Panc1 (cell line): ENCODE measurements at places on chromosomes 3 and 15.

DNA sequence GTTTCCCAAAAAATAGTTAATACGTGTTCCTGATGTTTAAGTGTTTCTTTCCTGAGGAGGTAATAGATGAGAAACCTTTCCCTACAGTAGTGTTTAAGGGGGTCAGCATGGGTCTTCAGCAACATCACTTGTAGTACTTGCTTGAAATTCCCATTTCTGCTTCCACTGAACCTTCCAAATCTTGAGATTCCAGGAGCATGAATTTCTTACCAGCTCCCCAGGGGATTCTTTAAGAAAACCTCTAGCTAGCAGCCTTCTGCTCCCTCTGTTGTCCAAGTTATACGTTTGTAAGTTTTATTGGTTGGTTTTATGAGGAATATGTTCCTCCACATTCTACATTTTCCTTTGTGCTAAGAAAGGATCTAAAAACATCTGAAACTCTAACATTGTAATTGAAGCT, 38.2 kb upstream of the ACP3 start:
- DNase-seq: no peak

GRCh38 chr3:195372220-195372619, 70.6 kb downstream of the ACAP2 start:
- DNase-seq: no peak

- no peak for DNase-seq
Measured at GRCh38 chr3:73781541-73781940, 156.8 kb upstream of the PDZRN3 start.

DNA sequence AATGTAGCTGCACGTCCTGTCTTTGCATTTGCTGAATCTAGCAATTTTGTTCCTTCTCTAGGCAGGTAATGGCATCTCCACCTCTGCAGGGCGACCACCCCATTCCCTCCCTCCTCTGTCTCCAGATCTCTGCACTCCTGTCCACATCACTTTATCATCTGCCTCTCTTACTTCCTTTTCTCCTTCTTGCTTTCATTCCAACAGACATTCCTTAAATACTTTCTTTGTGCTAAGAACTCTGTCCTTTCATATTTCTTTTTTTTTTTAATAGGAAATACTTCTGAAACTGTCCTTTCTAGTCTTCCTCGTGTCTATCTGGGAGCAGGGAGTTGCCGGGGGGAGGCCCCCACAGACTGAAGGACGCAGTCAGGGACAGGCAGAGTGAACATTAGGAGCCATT, 7.2 kb downstream of the ITIH3 start:
- DNase-seq: no peak

- no peak for DNase-seq
Measured at GRCh38 chr3:39378957-39379777, 4.0 kb upstream of the SLC25A38 start.

DNA sequence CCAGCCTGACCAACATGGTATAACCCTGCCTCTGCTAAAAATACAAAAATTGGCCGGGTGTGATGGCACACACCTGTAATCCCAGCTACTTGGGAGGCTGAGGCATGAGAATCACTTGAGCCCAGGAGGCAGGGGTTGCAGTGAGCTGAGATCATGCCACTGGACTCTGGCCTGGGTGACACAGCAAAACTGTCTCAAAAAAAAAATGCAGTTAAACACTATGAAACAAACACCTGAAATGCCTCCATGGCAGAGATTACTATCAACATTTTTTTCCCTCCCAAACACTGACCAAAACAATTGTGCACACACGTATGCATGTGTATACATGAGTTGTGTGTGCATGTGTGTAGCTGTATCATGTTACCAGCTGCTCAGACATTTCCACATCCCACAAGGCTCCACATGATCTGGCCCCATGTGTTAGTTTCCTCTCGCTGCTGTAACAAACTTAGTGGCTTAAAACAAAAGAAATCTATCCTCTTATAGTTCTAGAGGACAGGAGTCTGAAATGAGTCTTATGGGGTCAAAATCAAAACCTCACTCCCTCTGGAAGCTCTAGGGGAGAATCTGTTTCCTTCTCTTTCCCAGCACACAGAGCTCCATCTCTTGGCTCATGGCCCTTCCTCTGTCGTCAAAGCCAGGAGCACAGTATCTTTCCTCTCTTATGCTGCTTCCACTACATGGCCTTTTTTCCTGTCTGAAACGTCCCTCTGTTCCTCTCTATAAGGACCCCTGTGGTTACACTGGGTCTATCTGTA, 34.5 kb downstream of the SLC41A3 start:
- DNase-seq: no peak

DNA sequence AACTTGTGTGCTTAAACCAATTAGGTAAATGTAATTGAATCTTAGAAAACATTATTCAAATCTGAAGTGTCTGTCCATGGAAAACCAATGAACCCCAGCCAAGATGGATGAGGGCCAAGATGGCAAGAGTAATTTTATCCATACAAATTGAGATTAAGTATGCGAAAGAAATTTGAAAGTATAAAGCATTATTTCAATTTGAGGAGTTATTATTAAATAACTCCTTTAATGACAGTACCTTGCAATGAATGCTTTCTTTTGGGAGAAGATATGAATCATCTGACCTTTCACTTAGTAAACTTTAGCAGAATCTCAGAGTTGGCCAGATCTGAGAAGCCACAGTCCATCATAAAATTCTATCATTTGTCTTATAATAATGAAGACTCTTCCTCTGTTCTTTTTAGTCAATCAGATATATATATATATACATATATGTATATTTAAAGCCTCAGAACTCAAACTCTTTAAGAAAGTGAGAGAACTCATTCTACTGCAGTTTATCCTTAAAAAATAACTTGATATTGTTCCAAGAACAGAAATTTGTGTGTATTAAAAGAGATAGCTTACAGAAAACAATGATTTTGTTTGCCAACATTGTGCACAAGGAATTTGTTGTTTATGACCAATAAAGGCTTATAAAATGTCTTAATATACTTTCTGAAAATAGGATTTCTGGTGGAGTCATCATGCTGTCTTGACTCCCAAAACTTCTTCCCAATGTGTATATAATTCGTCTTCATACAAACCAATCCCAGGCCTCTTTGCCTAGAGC, 434.8 kb upstream of the THBS1 start:
- DNase-seq: no peak

GRCh38 chr15:94246016-94246415, 14.7 kb downstream of the MCTP2 start:
- DNase-seq: no peak

- DNase-seq: no peak
Measured at GRCh38 chr3:6861625-6862000, 698 bp downstream of the GRM7 start.

GRCh38 chr15:52349052-52349700, 53.6 kb upstream of the MYO5C start:
- DNase-seq: no peak

DNA sequence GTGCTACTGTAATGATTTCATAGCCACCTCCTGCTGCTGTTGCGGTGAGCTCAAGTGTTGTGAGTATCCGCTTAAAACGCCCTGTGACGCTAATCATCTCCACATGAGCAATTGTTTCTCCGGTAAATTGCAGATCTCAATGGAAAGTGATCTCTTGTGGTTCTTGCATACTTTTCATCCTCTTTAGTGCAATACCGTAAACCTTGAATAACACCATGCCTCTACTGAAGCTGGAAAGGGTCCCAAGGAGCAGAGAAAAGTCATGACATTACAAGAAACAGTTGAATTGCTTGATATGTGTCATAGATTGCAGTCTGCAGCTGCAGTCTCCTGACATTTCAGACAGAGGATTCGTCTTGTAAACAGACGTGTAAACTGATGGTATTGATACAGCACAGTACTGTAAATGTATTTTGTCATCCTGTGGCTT, 6.0 kb upstream of the CEMIP start:
- DNase-seq: no peak

- no peak for DNase-seq
Measured at GRCh38 chr15:65833501-65834205, 35.6 kb upstream of the RAB11A start.

DNA sequence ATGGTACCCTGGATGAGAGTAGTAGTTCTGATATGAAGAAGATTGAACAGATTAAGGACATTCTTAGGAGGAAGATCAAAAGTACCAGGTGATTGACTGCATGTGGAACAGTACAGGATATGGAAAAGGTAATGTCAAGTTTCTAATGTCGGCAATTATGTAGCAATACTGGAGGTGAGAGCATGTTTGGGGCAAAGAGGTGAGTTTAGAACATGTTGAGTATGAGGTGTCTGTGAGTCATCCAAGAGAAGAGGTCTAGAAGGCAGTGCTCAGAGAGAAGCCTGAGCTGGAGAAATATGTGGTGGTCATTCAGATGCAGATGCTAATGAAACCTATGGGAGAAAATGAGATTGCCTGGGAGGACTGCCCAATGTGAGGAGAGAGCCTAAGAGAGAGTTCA, 305.6 kb downstream of the ZBTB20 start:
- no peak for DNase-seq

DNA sequence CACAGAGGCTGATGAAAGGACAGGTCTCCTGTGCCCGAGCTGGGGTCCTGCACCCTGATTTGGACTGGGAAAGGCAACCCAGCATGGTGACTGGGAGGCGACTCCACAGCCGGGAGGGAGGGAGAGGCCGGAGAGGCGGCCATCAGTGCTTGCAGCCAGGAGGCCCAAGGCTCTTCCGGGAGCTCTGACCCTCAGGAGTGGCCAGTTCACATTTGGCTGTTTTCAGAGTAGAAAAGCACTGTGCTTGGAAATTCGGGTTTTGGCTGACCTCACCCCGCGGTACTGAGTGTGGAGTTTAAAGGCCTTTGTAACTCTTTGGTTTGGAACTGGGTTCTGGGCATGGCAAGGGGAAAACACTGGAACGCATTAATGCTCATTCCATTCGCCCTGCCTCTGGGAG, 31.9 kb downstream of the SMAD6 start:
- DNase-seq: no peak

DNA sequence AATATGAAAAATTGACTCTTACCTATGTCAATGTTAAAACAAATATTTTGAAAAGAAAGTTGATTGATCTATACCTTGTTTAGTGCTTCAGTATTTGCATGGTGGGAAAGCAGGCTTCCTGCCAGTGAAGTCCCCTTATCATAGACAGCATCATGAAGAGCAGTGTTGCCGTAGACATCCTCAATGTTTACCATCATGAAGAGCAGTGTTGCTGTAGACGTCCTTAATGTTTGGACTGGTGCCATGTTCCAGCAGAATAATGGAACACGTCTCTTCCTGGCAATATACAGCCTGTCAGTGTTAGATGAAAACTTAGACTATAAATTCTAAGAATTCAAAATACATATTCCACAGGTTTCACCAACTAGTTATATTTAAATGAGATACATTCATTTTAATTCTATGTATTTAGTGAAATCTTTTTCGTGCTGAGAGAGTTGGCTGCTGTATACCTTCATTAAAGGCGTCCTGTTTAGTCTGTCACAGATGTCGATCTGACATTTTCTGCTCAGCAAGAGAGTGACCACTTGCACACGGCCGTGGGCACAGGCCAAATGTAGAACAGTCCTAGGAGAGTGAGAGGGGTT, 116.8 kb downstream of the LMLN start:
- DNase-seq: no peak

DNA sequence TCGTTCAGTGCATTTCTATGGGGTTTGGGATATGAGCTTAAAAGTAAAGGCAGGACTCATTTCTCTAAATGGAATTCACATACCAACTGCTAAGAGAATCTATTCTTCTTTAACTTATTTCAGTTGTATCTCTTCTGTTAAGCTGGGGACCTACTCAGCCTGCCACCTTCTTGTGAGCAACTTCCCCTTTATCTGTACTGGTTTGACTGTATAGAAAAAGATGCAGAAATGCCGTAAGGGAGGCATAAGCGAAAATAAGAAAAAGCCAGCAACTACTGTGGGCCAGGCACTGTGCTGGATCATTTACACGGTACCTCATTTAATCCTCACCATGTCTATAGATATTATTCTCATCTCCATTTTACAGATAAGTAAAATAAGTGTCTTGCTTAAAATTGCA, 38.4 kb downstream of the RBMS3 start:
- no peak for DNase-seq

GRCh38 chr3:134690226-134690625, 39.4 kb upstream of the KY start:
- no peak for DNase-seq

GRCh38 chr15:90718232-90718631, 1.1 kb downstream of the BLM start:
- no peak for DNase-seq

DNA sequence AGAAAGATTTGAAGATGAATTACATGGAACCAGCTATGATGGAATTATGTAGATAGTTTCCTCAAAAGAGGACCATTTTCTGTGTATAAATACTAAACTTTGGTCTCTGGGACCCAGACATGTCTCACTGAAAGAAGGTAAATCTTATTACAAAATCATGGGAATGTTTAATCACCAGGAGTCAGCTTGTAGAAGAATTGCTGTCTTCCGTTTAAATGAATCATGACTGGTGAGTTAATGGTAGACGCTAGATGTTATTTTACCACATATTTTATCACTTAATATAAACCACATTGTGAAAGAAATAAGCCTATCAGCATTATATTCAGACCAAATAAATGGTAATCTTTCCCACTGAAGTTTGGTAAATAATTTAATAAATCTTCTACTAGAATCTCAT, 322.3 kb upstream of the SUCLG2 start:
- DNase-seq: no peak

DNA sequence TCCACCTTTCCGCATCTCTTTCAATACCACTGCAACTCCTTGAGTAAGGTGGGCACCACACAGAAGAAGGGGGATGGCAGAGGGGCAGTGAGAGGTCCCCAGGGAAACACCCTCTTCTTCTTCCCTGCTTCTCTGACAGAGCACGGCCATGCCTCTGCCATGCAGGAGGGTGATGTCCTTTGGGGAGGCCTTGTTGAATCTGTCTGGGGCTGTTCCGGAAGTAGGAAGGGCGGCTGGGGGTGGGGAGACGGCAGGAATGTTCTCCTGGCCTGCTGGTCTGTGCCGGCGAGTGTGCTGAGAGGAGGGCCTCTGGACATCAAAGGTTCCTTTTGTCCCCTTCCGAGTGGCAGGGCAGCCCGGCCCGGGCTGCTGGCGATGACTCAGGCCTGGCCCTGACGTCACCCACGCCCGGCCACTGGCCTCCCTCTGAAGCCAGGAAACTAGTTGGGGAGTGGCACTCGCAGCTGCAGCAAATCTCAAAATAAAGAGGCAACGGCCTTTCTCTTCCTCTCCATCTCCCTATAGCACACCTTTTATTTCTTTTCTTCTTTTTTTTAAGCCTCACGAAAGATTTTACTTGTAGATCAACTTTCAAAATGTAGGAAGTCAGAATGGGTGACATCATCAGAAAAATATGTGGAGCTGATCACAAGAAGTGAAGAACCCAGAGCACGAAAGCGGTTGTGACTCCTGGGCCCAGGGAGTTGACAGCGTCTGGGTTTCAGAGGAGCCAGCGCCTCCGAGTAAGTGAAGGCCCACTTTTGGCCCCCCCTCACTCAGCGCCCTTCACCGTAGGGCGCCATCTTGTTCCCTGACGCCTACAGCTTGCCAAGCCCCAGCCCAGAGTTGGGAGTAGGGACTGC, at the start of gene ZBTB38:
TSS of gene ZBTB38 (plus strand) at position 443 of the 863 bp plus-strand sequence. CDS start 73,885 bp downstream, outside the sequence.
- no peak for DNase-seq

GRCh38 chr3:160931474-160931873, 173.7 kb downstream of the B3GALNT1 start:
- no peak for DNase-seq

- no peak for DNase-seq
Measured at GRCh38 chr3:30318110-30318509, 288.3 kb upstream of the TGFBR2 start.
